ENCODE measurements at places on chromosomes 16 and 17.

DNA sequence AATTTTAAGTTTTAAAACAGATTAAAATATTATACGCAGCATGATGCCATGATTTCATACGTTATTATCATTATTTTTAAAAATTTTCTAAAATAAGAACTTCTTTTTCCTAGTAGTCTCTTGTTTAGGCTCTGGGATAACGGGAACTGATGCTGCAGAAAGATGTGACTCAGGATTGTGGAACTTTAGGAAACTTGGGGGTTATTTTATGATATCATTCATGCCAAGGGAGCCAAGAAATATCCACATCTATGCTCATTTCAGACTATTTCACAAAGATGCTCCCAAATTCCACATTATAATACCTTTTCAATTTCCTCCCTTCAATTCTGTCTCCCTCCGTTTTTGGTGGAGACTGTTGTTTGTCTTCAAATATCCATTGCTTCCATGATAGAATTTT is 236.4 kb downstream of the HS3ST3A1 start:
- no peak for DNase-seq

GRCh38 chr16:54437921-54438320 is 151.3 kb upstream of the IRX3 start:
- no peak for DNase-seq

DNA sequence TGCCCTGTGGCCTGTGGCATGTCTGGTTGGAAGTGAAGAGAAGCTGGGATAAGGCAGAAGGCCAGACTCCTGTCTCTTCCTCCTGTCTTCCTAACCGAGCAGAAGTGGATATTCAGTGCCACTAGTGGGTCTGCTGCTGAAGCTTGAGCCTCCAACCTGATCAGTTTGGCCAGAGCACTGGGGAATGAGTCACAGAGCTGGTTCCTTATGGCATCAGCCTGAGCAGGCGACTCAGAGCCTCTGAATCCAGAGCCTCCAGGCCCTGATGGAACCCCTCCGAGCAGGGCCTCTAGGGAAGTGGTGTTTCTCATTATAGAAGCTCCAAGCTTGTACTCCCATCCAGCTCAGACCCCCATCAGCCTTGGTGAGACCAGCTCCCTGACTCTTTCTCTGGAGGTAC is 2.0 kb downstream of the WSCD1 start:
- no peak for DNase-seq

GRCh38 chr17:48642843-48643696 is 16.9 kb upstream of the HOXB9 start:
- DNase-seq, result no peak

- DNase-seq, result no peak
Measured at GRCh38 chr17:7313890-7314718, 1.1 kb downstream of the GPS2 start.

GRCh38 chr16:72471317-72471924 is 299.5 kb upstream of the PMFBP1 start:
- no peak for DNase-seq

DNA sequence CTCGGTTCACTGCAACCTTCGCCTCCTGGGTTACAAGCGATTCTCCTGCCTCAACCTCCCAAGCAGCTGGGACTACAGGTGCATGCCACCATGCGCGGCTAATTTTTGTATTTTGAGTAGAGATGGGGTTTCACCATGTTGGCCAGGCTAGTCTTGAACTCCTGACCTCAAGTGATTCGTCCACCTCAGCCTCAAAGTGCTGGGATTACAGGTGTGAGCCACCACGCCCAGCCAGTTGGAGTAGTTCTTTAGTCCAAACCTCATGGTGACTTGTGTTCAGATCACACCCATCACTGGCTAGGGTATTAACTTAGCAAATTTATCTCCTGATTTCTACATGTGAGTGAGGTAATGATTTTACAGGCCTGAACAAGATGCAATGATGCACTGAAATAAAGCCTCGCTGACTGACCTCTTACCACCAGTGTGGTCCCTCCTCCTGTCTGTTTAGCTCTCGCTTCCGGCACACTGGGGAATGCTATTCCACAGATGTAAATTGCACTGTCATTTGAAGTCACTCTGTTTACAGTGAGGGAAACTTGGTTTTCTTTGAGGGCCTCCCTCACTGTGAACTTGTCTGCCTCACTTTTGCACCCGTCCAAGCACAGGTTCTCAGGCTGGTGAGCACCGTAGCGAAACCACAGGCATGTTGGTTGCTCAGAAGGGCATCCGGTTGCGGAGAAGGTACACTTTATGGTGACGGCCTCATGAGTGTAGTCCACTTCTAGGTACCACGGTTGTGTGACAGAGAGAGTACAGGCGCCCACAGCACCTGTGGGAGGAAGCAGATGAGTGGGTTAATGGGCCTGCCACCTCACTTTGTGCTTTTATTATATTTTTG is 5.5 kb downstream of the IGSF6 start:
- DNase-seq, result no peak

DNA sequence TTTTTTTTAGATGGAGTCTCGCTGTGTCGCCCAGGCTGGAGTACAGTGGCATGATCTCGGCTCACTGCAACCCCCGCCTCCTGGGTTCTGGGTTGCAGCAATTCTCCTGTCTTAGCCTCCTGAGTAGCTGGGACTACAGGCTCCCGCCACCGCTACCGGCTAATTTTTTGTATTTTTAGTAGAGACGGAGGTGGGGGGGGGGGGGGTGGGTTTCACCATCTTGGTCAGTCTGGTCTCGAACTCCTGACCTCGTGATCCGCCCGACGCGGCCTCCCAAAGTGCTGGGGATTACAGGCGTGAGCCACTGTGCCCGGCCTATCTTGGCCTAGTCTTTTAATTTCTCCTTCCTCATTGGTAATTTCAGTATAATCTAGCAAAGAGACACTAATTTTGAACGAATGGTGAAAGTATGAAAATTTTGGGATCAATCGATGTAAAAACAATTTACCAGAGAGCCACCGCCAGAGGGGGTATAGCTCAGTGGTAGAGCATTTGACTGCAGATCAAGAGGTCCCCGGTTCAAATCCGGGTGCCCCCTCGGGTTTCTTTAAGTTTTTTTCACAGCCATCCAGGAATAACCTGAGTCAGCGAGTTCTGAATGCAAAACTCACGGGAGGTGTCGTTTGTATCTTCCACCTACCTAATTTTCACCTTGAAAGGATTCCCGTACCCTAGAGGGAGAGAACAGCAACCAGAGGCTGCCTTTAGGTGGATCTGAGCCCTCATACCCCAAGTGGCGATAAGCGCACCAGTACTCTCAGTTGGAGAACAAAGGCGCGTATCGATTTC is 2.5 kb upstream of the LASP1 start:
- DNase-seq, result no peak

- no peak for DNase-seq
Measured at GRCh38 chr17:41679740-41680425, 8.8 kb upstream of the EIF1 start.

DNA sequence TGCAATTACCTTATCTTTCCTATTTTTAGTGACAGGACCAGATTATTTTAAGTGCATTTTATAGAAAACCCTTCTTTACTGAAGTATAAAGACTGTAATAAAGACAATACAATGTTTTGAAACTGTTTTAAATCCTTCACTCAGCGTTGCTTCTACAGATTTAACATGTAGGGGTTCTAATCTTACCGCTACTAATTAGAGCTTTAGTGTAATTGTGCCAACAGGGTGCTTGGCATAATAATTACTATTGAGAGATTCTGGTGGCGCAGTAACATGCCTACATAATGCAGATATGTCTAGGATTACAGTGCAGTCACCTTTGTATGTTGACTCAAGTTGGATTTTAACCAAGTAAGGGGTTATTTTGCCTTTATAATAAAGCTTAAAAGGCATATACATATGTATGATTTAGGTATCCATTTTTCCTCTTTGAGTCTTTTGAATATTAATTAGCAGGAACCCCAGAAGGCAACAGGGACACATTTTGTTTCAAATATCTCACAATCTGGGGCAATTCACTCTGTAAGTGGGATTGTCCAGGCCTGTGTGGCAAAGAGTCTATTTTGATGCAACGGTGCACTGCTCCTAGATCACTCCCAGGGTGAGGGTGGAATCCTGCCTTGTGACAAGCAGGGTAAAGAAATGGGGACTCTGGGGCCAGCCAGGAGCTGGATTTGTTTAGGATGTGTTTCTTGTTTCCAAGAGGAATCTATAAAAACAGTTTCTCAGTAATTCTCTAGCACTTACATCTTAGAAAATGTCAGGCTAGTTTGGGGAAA is 604.7 kb upstream of the SALL1 start:
- no peak for DNase-seq

DNA sequence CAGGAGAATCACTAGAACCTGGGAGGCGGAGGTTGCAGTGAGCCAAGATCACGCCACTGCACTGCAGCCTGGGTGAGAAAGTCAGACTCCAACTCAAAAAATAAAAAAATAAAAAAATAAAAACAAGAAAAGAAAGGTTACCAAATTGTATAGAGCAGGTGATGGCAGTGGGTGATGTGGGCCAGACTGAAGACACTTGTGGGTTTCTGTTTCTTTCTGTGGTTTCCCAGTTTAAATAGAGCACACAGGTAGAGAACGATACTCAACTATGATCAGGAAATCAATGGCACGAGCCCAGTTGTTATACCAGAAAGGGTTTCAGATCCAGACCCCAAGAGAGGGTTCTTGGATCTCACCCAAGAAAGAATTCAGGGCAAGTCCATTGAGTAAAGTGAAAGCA is 32.6 kb downstream of the NUBP1 start:
- DNase-seq, result no peak

GRCh38 chr16:83420206-83420760 is 387.5 kb upstream of the HSBP1 start:
- DNase-seq, result peak; percentile 24

GRCh38 chr17:8580952-8581658 is 49.4 kb downstream of the MYH10 start:
- DNase-seq, result no peak

GRCh38 chr16:18799500-18799899 is 1.8 kb downstream of the ARL6IP1 start:
- DNase-seq, result no peak

DNA sequence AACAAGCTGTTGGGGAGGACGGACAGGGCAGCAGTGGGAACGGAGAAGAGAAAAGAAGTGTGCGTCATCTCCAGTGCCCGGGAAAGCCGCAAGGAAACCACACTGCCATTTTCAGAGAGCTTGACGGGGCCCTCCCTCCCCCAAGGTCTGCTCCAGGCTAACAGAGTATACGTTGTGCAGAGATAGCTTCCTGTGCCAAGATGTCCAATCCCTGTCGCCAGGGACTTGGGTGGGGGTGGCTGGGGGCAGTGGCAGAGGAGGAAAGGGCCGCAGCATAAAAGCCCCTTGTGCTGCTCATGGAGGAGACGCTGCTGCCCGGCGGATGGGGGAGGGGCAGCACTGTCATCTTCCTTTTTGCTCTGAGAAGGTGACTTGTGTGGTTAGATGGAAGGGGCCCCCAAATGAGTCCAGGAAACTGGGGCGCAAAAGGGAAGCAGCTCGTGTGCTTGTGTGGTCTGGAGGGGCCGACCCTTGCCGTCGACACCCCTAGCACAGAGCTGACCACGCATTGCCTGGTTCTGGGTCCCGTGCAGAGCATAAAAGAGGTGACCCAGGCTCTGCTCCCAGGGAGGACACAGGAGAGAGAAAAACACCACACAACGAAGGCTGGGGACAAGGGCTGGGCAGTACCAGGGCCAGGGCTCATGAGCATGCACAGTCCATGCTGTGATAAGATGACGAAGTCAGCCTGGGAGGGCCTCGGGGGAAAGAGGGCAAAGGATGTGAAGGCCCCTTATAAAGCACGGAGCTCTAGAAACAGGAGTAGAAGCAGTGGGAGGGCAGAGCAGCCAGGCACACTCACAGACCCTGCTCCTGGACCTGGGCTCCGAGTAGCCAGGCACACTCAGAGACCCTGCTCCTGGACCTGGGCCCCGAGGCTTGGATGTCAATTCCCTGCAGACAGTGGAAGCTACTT is 372.7 kb downstream of the SLC39A11 start:
- DNase-seq, result no peak

DNA sequence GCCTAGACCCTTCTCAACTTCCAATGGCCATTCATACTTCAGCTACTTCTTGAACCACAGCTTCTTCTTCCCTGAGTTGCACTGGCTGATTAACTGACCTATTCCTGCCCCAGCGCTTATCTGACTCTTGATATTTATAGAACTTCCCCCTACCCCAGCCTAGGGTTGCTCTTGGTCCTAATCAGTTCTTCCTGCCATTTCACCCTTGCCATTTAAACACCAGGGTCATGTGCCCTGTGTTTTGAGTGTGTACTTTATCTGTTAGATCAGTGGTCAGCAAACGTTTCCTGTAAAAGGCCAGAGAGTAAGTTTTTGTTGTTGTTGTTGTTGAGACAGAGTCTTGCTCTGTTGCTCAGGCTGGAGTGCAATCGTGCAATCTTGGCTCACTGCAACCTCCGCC is 82.4 kb upstream of the COX10 start:
- no peak for DNase-seq

DNA sequence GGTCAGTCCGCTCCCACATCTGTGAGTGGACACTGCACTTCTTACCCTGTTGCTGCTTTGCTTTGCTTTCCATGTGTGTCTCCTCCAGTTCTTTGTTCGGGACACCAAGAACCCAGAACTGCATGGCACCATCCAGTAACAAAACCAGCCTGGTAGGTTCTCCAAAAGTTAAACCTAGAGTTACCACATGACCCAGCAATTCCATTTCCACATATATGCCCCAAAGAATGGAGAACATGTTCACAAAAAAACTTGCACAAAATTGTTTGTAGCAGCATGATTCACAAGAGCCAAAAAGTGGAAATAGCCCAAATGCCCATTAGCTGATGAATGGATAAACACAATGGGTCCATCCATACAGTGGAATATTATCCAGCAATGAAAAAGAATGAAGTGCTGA is 10.3 kb upstream of the CCL22 start:
- no peak for DNase-seq

DNA sequence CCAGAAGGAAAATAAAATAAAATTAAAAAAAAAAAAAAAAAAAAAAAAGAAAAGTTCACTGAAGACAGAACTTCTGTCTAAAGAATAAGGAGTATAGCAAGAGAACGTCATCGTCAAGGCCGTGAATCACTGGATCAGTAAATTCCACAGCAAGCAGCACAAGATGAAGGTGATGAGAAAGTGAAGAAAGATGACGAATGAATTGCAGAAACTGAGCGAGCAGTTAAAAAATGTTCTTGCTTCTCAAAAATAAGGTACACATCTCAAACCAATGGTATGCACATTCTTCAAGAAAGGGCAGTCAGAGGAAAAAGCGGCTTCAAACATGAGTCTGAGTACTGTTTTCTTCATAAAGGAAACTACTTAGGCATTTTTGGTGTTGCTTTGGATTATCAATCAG is 104.7 kb downstream of the SMG6 start:
- peak; percentile 90 for DNase-seq
